ENCODE measurements at places on chromosomes 7 and 10.

DNA sequence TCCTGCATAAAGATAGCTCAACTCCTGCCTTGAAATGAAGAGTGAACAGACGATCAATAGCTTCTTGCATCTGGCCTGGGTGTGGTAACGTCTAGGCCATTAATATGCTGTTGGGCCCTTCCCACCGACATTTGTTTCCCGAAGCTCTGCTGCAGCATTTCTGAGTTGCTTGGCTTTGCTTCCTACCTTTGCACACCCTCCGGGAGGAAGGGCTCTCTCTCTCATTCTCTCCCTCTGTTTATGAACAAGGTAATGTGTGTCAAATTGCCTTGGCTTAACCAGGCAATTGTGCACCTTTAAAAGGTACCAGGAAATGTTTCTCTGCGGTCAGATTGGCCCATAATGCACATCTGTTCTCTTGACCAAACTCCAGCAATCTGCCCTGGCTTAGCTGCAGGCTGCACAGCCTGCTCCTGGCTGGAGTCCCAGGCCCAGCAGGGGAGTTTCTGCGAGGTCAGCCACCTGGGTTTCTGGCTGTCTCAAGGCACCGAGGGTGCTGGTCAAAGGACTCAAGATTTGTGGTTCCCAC is 223.7 kb downstream of the SNX10 start:
- DNase-seq, result no peak

GRCh38 chr10:96387601-96388000 is 28.8 kb upstream of the OPALIN start:
- no peak for DNase-seq

- DNase-seq, result no peak
These were observed 15.0 kb downstream of the CDHR3 start for GRCh38 chr7:105978035-105978434.

- DNase-seq, result no peak
These were observed 27.2 kb downstream of the EBF3 start for GRCh38 chr10:129936923-129937300.

GRCh38 chr7:20217193-20217948 is at the start of gene MACC1:
TSS of gene MACC1 (minus strand) at chr7:20217384. CDS start at chr7:20161862, 55,522 bp downstream.
- DNase-seq, result no peak

DNA sequence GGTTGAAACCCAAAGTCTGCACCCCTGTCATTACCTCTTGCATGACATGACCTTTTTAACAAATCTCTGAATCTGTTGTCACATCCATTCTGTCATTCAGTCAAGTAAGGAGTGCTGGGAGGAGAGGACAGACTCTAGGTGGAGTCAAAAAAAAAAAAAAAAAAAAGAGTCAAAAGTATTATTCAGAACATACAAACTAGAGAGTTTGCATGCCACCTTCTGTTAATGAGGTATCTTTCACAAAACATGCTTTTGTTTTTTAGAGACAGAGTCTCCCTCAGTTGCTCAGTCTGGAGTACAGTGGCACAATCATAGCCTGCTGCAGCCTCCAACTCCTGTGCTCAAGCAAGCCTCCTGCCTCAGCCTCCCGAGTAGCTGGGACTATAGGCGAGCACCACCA is 81.6 kb upstream of the ARMC3 start:
- DNase-seq, result no peak

- DNase-seq, result no peak
These were observed 122.7 kb downstream of the DYNC2I1 start for GRCh38 chr7:158979023-158979529.

- DNase-seq, result no peak
These were observed 80.7 kb upstream of the TMEM248 start for GRCh38 chr7:66840316-66840715.

GRCh38 chr7:108234971-108235450 is 104.8 kb upstream of the LAMB4 start:
- DNase-seq, result no peak

GRCh38 chr10:7906128-7906527 is 87.8 kb downstream of the TAF3 start:
- no peak for DNase-seq

GRCh38 chr7:35716038-35716803 is 21.3 kb upstream of the HERPUD2 start:
- no peak for DNase-seq

- DNase-seq, result no peak
These were observed 31.6 kb upstream of the WAPL start for GRCh38 chr10:86553213-86553612.

GRCh38 chr7:13628239-13629001 is 361.0 kb downstream of the ETV1 start:
- DNase-seq, result no peak

DNA sequence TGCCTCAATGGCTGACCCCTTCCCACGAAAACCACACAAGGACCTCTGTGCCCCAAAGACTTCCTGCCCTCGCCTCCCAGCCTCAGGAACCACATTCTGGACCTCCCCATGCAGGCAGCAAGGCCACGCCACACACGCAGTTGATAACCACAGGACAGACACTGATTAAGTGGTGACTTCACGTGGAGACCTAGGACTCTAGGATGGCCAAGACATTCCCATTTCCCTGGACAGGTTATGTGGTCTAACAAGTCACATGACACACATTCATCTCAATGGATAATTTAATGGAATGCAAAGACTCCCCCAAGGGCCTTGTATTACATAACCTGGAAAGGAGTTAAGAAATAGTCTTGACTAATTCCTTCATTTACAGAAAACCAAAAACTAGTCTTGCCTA is 110.2 kb downstream of the LARP4B start:
- DNase-seq, result no peak

DNA sequence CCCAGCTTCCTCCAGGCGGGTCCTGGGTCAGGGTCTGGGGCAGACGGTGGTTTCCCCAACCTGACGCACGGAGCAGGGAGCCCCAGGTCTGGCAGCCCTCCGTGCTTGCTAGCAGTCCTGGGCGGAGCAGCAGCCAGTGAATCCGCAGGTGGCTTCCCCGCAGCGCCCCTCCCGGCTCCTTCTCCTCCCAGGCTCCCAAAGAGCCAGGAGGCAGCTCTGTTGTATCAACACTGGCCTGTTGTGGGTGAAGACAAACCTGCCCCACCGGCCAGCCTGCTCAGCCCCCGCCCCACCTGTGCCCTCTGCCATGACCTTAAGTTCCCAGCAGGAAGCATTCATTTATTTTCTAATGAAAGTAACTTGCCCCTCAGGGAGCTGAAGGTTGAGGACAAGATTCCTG is 24.0 kb upstream of the TMEM213 start:
- DNase-seq, result no peak

DNA sequence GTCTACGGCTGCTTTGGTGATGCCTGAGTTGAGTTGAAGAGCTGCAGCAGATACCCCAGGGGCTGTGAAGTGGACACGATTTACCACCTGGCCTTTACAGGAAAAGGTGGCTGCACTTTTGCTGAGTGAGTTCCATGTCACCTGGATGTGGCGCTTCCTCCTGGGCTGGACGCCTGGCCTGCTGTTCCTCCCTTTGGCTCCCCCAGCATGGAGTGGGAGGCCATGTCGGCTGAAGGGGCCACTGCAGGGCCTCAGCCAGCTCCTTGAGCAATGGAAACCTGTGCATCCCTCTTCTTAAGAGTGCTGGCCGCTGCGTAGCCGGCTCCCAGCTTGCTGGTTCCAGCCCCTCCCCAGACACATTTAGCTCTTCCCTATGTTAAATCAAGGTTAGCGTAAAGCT is 221.0 kb downstream of the GLRX3 start:
- DNase-seq, result no peak

DNA sequence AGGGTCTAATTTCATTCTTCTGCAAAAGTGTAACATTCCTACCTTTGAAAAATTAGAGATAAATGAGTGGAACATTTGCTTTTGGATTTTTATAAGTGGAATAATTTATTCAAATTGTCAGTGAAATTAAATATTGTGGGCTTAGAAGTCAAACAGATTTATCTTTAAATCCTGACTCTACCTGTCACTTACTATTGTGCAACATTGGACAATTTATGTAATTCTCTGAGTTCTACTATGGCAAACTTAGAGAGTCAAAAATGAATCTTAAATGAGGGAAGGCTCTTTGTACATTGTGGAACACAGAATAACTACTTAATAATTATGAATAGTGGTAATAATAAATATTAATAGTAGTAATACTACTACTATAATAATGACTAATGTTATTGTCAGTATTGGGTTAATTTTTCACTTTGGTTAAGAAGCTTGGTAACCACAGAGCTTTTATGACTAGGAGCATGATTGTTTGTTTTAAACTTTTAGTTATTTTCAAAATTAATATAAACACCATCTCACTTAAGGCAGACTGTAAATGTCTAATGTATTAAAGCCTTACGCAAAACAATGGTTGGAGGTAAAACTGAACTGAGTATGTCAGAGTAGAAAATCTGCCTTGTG is 70.0 kb downstream of the PRKG1 start:
- no peak for DNase-seq

DNA sequence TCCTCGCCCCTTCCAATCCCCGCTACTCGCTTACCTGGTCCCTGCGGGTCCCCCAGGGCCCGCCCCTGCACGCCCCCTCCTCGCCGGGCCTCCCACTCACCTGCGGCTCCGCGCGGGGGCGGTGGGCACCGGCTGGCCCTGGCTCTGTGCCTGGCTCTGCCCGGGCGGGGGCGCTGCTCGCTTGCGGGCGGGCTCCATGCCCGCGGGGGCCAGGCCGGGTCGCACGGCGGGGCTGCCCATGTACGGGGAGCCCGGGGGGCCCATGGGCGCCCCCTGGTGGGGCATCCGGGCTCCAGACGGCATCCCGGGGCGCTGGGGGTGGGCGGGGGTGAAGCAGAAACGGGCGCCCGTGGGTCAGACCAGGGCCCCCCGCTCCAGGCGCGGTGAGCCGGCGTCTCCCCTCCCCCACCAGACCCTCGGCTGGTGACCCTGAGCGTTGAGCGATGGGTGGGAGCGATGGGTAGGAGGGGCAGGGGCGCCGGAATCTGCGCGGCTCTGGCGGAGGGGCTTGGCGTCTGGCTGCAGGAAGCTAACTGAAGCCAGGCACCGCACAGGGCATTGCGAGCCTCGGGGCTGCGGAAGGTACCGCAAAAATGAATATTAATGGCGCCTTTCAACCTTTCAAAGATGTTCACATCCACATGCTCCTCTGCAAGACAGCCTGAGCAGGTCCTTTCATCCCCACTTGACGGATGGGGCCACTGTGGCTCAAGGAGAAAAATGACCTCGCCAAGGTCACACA is 3.0 kb downstream of the SMARCD3 start:
- DNase-seq, result no peak

DNA sequence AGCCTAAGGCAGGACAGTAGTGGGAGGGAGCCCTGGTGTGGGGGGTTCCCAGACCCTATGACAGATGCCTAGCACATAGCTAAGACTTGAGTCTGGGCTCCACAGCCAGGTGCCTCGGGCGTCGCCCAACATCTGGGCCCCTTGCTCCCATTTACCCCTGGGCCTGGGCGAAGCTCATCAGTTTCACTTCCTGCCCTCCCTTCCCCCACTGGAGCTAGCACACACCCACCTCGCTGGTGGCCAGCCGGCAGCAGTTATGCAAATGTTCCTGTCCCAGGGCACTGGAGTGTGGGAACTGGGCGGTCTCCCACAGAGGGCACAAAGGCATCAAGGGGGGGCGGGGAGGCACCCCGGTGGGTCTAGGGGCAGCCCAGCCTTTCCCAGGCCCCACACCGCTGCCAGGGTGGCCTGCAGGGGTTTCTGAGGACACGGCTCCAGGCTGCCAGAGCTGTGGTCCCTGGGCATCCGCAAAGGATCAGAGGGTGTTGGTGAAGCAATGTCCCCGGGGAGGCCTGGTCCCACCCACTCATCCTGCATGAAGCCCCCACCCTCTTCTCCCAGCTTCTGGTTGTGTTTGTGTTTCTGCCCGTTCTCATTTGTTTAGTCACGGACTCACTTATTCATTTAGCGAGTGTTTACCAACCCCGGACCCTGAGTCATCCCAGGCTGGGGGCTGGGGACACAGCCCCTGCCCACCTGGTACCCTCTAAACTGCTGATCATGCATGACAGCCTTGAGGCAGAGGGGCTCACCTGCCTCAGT is 20.4 kb downstream of the SH2B2 start:
- no peak for DNase-seq

DNA sequence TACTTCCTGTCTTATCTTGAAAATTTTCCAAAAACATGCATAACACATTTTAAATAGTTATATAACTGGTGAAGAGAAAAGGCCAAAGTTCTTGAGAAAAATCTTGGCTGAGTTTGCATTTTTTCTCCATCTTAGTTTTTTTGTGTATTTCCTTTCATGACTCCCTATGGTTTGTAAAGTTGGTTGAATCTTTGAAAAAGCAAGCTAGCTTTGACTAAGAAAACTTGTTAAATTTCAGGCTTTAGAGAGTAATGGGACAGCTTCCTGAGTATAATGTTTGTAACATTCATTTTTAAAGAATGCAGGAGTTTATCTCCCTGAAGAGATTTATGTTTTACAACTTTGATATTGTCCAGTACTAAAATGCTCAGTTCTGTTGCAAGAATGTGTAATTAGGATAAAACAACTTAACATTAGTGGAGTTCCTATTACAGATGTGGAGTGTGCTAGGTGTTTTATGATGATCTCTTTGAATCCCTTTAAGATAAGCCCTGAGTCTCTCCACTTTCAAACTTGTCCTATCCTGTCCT is 11.1 kb upstream of the HERPUD2 start:
- DNase-seq, result peak; percentile 79

- DNase-seq, result no peak
These were observed 25.9 kb downstream of the ELFN1 start for GRCh38 chr7:1695800-1696454.

DNA sequence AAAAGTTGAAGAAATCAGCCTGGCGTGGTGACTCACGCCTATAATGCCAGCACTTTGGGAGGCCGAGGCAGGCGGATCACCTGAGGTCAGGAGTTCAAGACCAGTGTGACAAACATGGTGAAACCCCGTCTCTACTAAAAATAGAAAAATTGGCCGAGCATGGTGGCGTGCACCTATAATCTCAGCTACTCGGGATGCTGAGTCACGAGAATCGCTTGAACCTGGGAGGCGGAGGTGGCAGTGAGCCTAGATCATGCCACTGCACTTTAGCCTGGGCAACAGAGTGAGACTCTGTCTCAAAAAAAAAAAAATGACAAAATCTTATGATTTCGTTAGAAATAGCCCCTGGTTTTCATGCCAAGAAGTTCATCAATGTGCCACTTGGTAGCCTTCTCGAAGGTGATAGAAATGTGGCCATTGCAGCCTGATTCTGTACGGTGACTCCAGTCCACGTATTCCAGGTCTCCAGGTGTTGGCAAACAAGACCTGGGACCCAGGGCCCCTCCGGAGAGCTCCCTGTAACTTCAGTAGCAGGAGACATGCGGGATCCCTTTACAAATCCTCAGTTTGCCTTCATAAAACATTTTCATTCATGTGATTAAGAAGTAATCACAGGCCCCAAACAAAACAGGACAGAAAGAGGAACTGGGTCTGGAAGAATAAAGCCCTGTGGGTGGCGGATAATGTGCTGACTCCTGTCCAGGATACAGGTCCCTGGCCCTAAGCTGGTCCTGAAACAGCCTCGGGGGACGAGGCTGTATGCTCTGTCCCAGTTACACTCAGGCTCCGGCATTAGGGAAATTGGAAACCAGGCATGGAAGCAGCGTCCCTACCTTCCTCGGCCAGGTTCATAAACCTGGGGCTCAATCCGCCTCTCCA is 207.3 kb upstream of the SH2B2 start:
- no peak for DNase-seq

DNA sequence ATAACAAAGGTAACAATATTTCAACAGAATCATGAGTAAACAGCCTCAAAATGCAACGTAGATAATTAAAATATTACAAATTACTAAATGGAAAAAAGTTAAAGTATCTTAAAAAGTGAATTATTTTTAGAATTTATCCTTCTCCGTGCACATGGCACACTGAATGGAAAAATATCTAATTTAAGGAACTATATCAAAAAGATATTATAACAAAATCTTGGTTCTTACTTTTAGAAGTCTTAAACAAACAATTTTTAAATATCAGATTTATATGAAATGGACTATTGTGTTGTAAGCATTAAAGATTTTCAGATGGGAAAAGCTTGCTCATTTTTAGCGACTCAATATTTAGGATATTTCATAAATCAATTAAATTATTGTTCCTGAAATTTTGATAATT is 72.0 kb downstream of the AGMO start:
- no peak for DNase-seq
